ENCODE measurements at places on chromosomes 12 and 14.

- DNase-seq = no peak
Measured at GRCh38 chr12:49541140-49541861, 2.5 kb downstream of the KCNH3 start.

DNA sequence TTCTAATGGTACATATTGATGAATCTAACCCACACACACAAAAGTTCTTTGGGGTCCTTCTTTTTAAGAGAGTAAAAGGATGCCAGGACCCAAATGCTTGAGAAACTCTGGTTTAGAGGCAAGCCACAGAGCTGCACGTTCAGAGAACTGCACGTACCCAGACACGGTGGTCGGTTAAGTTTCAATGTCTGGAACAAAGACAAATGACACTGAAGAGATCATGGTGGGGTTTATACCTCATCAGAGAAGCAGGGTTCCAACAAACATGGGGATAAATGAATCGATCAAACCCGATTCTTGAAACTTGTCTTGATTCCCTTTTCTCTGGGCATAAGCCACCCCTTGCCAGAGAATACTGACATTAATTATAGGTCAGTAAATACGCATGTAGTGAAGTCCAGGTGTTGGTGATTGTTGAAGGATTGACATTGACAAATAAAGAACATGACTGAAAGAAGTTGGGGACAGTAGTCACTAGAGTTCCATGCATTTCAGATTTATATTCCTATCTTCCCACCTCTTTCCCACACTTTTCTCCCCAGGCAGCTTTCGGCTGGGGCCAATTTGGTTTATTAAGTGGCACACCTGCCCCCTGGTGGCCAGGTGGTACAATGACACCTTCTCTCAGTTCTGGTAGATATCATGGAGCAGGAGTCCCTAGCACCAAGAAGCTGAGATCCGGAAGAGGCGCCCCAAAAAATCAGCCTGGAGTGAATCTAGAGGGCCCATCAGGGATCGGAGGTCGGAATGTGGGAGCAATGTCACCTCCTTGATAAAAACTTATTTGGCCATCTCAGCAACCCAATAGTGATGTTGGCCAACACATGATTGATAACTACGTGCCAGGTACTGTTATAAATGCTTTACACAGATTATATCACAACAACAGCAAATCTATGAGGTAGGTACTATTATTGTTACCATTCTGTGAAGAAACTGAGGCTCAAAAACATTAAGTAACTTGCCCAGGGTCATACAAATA is 17.8 kb upstream of the HDAC7 start:
- no peak for DNase-seq

- DNase-seq = no peak
Measured at GRCh38 chr14:59182641-59183040, 5.8 kb upstream of the DAAM1 start.

GRCh38 chr12:119117936-119118335 is 60.8 kb upstream of the HSPB8 start:
- no peak for DNase-seq

DNA sequence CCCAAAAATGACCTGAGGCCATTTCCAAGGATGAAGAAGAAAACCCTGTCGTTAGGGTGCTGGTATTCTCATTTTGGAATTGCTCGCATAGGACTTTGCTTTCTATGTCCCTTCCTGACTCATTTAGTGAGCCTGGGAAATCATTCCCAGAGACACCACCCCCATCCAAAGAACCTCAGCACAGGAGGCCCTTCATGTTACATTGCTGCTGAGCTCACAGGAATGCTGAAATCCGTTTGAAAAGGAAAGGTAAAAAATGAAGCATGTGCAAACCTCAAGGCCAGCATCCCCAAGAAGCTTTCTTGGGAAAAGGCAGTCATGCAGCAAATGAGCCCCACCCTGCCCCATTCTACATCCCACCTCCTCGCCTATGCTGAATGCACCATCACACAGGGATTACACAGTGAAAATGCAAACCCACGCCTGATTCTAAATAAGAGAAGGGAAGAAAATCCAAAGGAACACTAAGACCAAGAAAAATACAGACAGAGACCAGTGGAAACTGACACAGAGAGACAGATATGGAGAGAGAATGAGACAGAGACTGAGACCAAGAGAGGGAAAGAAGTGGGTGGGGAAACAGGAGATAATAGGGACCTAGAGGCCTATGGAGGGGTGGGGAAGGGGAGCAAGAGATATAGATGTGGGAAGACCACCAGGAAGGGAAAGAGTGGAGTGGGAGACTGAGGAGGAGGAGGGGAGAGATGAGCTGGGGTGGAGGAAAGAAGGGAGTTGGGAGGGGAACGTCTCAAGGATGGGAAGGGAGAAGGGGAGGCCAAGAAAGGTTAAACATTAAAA is 33.5 kb downstream of the NIN start:
- no peak for DNase-seq

GRCh38 chr14:103356024-103356682 is 22.1 kb downstream of the EIF5 start:
- no peak for DNase-seq

- DNase-seq = no peak
Measured at GRCh38 chr14:53032838-53033390, 82.1 kb upstream of the FERMT2 start.

DNA sequence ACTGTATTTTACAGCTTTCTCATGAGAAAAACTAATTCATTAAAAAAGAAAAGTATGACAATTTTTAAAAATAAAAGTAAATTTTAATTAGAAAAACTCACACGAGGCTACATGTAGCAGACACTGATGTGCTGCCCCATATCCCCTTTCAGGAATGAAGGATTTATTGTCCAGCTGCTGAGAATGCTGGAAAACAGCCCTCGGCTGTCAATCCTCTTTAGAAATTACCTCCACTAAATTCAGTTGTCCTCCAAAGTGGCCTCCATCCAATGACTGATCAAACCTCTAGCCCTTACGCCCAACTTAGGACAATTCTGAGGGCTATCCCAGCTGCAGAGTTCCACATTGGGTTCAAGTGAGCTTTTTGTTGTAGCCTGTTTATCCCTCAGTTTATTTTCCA is 29.8 kb upstream of the AP4S1 start:
- no peak for DNase-seq

DNA sequence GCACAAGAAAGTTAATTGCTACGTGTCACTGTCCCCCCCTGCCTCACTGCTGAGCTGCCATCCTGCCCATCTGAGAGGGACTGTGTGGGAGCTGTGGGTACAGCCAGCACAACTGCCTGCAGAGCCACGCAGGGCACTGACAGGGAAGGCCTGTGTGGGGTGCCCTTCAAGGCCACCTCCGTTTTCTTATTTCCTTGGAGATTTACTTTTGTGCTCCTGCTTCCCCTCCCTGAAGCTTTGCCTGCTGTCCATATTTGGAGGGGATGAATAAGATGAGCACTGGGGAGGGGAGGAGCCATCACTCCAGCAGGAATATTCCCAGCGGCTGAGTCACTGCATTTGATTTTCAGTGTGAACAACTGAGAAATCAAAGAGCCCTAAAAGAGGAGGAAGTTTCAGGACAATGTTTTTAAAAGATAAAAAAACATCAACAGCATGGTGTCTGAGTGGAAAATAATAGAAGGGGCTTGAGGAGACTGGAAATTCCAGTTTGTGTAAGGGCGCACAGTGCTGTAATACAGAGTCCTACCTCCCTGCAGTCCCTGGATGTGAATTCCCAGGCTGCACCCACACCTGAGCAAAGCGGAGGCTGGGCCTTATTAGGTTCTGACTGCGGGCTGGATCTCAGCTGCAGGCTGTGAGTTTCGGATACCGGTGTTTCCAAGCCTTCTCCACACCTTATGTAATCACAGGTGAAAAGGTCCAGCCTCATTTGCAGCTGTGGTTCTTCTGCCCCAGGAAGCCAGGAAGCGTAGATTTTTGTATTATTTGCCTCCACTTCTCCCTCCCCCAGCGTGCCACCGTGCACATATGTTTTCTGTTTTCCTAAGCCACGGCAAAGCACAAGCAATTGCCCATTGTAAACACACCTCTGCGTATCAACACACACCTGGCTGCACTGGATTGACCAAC is 192.6 kb upstream of the BCL2L14 start:
- no peak for DNase-seq

- DNase-seq = no peak
Measured at GRCh38 chr14:88191605-88192004, 131.5 kb downstream of the KCNK10 start.

GRCh38 chr12:80099259-80099658 is at the start of gene OTOGL:
Gene OTOGL, plus strand, starts transcription at chr12:80099537. Its CDS starts 109,895 bp downstream, at chr12:80209432.
- DNase-seq = no peak

All from stimulated activated CD8-positive, alpha-beta memory T cell treated with anti-CD3 and anti-CD28 coated beads, Interleukin-4, amount 100 ng/mL, for 4 hours (primary cell).